ENCODE measurements at places on chromosomes 1 and 21.

DNA sequence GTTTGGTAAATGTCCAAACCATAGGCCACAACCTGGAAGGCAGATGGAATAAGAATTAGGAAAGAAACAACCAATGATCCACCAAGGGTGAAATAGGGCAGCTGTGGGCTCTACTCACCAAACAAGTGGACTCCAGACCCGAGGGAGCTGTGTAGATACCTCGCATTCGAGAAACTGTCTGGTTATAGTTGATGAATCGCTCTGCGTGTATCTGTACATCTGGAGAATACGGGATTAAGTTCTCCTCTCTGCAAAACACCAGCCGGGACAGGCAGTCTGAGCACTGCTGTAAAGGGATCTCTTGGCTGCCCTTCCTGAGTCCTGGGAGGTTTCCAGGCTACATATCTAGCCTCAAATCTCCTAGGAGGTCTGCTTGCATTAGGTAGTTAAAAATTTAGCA, 9.4 kb upstream of the UBR4 start:
- DNase-seq = no peak

- DNase-seq = no peak
These were observed 59.5 kb downstream of the KCNK1 start for GRCh38 chr1:233673261-233673946.

DNA sequence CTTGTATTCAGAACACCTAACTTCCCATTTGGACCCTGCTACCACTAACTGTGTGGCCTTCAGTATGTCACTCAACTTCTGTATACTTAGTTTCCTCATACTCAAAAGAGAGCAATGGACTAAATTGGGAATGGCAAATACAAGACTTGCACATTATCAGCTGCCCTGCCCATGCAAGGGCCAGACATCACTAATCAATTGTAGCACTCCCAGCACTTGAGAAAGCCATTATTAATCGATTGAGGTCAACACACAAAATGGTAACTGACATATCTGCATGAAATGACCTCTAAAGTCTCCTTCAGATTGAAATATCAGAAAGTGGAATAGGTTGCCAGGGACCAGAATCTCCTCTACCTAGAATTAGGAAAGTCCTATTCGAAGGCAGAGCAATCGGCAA, 59.2 kb downstream of the MT1HL1 start:
- DNase-seq = no peak

DNA sequence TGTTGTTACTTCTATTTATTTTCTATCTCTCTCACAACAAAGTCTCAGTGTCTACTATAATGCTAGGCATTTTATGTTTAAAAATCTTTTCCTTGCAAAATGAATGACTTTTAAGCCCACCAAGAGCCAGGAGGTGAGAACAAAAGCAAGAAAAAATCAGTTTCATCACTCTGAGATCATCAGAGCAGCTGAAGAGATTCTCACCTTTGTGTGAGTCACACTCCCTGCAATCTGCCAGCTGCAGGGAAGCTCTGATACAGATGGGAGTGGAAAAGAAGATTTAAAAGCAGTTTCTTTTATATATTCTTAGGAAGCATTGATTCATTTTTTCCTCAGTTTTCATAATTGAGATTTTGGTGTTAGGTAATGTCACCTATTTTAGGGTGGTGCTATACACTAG, 107.6 kb downstream of the LHX9 start:
- peak; percentile 15 for DNase-seq

DNA sequence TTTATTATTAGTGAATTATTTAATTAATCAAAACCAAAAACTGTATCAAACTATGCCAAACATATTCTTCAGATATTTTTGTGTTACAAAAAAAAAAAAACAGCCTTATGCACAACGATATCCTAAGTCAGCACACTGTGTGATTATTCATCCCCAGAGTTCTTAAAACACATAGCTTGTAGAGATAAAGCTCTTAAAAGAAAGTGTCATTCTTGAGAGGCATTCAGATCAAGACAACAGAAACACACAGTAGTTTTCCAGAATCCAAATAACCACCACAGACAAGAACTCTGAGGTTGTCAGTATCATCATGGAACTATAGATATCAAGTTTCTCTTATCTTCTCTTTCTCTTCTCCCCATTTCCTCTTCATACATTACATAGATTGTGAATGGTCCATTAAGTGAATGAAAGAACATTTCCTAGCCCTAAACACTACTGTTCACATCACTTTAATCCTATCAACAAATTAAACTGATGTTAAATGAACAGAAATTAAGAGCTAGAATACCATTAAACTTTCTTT, 13.5 kb downstream of the ZZZ3 start:
- DNase-seq = no peak

DNA sequence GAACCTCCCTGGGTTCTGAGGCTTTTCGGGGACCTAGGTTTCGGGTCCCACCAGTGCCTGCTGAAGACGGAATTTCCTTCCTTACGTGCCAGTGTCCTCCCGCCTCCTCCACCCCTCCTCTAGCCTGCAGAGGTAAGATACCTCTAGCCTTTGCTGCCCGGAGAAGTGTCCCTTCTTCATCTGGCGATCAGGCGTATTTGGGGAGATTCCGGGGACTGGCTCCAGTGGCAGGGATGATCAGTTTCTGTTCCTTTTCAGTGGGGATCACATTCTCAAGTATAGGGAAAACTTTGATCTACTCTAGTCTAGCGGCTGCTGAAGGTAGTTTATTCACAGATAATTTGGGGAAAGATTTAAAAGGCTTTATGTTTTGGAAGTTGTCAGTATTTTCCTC, 674 bp downstream of the CEP350 start:
- DNase-seq = peak; percentile 9

All from AG20443 (cell line).